Stimulated activated naive CD4-positive, alpha-beta T cell treated with Interleukin-2 at 50 U/mL for 16 hours (primary cell): ENCODE measurements at places on chromosomes 6 and 20.

GRCh38 chr6:347951-348859, 43.3 kb upstream of the IRF4 start:
- DNase-seq = no peak

DNA sequence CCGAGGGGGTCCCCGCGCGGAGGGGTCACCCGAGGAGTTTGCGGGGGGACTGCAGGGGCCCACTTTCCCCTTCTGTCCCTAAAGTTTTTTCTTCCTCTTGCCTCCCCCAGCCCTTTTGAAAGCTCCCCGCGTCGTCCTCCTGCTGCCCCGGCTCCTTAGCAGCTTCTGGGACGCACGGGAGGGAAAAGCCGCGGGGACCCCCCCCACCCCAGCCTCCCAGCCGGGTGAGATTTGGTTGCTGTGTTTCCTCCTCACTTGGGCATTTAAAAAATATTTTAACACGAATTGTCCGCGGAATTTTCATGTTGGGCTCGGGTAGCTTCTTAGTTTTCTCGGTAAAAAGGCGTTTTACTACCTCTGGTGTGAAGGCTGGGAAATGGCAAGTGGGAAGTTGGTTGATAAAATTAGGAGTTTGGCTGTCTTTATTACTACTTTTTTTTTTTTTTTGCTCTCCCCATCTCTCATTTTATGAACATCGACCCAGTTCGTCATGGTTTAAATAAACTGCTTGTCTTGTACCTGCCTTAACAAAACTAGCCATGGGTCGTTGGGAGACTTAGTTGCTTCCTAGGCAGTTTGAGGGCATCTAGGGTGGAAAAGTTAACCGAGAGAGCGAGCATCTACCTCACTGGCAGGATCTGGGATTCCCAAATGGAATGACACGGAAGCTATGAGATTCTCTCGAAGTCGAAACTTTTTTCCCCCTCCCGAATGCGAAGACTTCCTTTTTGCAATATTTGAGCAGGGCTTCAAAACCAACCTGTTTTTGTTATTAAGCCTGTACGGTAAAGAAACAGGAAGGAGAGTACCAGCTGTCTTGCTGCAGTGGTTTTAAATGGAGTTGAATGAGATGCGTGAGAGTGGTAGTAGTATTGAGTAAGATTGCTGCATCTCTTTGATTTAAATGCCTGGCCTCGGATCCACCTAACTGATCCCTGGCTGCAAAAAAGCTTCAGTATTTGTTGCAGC, 868 bp downstream of the NCOA3 start:
- peak; percentile 22 for DNase-seq

DNA sequence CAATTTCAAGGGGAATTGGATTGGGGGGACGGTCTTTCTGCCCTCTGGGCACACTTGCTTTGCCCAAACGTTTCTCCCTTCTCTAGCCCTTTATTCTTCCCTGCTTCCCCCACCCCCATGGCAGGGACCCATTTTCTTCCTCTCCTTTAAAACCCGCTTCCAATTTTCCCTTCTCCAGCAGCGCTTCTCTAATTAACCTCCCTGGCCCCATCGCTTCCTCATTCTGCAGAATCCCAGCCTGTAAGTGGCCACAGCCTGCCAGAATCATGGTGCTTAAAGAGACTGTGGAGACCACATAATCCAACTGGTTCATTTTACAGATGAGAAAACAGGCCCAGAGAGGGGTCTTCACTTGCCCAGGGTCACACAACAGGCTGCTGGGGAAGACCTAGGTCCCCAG, 61.4 kb downstream of the CPNE5 start:
- DNase-seq = no peak

DNA sequence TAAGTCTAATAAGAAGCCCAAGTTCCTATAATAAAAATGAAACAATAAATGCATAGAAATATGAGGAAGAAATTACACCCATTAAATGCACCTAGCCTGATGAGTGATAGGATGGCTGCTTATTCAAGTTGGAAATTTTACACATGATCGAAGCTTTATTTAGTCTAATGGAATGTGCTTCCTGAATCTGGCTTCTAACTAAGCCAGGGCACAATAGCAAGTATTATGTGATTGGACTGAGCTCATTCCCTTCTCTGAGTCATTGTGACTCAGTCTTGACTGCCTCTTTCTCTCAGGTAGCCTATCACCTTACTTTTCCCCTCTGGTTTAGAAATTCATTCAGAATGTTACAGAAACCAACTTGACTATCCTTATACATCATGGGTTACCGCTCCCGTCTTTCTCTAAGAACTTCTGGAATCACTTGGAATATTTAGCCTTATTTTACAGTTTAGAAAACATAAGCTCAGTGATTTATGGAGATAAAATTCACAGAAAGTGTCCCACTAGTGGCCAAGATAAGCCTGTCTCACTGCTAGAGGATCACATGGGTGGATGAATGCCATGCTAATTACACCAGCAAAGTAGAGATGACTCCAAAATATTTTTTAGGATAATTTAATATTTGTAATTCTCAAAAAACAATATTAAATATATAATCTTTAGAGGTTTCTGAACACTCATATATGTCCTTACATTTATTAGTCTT, 505.3 kb upstream of the JAG1 start:
- DNase-seq = no peak

GRCh38 chr6:147758303-147758702, 249.8 kb downstream of the SAMD5 start:
- no peak for DNase-seq

GRCh38 chr20:56995149-56995548, 271.3 kb downstream of the BMP7 start:
- no peak for DNase-seq

DNA sequence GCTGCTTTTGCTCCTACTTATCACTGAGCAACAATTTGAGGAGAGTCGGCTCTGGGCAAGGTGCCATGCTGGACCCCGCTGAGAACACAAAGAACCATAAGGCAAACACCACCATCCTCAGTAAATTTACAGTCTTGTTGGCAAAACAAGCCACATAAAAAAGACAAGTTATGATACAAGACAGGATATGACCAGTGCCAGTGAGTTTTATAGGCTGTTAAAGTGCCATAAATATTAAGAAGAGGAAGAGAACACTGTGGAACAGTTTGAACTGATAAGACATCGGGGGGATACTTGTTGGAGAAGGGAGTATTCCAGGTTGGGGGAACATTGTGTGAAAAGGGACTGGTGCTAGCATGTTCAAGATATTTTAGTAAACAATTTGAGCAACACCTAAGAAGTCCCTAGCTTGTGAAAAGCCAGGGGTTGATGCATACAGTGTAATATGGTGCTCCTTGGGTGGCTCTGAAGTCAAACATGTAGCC, 25.3 kb upstream of the RIPOR2 start:
- no peak for DNase-seq

DNA sequence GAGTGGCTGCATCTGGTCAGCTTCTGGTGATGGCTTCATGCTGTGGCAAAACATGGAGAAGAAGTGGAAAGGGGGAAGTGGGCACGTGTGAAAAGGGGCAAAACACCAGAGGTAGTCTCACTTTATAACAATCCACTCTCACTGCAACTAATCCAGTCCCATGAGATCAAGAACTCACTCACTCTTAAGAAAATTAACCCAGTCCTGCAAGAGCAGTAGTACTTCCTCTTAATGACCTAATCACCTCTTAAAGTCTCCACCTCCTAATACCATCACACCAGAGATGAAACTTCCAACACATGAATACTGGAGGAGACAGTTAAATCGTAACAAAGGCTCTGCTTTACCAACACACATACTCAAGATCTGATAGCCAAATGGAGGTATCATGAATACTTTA, 152.6 kb downstream of the THEMIS start:
- no peak for DNase-seq

DNA sequence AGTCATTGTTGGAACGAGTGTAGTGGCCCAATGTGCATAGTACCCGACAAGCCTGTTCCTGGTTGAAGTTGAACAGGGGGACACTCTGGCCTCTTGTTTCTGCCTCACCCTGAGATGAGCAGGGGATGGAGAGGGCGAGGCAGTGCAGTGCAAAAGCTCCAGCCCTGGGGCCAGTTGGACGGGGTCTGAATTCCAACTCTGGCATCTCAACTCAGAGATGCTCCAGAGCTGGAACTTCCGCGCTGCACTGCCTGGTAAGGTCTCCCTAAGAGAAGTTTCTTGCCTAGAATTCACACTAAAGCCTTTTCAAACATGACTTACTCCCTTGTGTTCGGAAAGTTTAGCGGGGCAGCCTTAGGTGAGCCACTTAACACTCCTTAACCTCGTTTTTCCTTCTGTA, 72.3 kb upstream of the SLC22A1 start:
- DNase-seq = no peak

- DNase-seq = no peak
Measured at GRCh38 chr6:149887343-149887742, 10.6 kb downstream of the RAET1E start.

DNA sequence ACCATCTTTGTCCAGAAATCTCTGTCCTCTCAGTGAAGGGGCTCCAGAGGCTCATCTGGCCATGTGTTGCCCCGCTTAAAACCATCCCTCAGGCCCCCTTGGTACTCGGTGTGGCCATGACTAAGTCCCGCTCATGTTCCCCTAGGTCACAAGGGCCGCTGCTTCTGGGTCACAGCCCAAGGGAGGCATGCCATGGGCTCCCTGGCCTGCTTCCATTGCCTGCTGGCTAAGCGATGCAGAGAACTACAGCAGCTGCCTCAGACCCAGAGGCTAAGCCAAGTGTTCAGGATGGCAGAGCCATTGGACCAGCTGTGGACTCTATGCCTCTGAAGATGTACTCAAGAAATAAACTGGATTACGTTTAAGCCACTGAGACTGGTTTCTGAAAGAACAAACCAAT, 95.5 kb downstream of the ZFP64 start:
- no peak for DNase-seq

- no peak for DNase-seq
Measured at GRCh38 chr6:4612636-4613171, 163.5 kb upstream of the CDYL start.

- DNase-seq = no peak
Measured at GRCh38 chr6:36505744-36506534, 41.3 kb downstream of the STK38 start.

- no peak for DNase-seq
Measured at GRCh38 chr6:152916035-152916434, 66.8 kb downstream of the FBXO5 start.

GRCh38 chr20:32527447-32528055, 57.6 kb downstream of the NOL4L start:
- DNase-seq = no peak

GRCh38 chr20:16501301-16501700, 71.9 kb downstream of the KIF16B start:
- no peak for DNase-seq

DNA sequence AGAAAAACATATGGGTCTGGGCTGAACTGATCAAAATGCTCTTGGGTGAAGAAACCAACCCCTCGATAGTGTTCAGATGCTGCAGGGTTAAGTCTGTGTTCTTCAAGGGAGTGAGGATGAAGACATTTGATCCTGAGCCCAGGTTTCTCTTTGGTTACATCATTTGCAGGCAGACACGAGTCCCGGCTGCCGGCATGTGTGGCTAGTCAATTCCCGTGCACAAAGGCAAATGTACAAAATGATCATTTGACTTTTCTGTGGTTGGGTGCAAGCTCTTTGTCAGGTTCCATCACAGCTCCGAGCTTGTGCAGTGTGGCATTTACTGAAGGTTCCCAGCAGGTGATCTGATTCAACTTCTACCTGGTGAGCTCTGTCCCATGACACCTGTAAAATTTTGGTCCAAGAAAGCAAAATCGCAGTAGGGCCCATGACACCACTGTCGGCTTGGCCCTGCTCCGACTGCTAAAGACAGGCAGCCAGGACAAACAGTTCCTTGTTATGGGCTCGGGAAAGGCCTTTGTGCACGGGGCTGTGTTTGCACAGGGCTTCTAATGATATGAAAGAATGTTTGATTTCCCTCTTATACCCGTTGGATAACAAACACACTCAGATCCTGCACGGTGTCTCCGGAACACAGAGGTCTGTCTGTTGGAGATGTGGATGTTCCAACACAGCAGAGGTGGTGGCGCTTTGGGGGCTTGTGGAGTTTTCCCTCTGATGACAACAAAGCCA, 46.9 kb downstream of the GJA10 start:
- no peak for DNase-seq

GRCh38 chr20:10990625-10991382, 317.0 kb upstream of the JAG1 start:
- no peak for DNase-seq

DNA sequence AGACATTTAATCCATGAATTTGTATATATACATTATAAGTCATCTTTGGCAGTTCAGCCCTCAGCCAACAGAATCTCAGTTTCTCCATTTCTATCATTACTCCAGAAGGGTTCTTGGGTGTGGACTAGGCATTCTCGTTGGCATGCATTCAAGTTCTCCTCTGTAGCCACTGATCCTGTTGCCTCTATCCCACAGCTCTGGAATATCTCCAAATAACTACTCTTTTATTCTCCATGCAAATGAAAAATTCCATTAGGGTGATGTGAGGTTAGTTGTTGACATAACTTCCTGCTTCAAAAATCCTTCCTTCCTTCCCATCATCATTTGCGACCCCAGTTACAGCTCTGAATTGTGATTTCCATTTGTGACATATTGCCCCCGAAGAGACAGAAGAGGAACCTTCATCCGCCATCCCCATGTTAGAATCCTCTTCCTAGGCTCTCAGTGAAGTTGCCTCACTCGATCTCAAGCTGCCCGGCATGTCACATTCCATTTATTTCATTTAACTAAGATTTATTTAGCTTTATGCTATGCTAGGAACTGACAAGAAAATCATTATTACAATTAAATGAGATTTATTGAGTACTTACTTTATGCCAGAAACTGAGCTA, 93.7 kb upstream of the EDN1 start:
- DNase-seq = no peak

- no peak for DNase-seq
Measured at GRCh38 chr6:37514837-37515236, 15.1 kb upstream of the CCDC167 start.

DNA sequence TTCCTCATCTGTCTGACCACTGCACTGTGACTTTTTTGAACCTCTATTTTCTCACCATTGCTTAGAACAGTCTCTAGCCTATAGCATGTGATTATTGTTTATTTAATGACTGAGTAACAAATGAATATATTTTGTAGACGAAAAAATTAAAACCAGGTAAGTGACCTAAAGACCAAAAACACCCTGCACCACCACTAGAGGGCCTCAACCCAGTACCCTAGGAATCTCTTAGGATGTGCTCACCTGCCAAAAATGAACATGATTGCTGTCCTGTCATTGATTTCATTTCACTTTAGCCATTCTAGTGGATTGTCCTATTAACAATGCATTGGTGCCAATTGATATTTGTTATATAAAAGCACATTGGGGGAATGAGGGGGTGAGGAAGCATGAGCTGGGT, 199.1 kb downstream of the COL9A1 start:
- no peak for DNase-seq
